ENCODE measurements at places on chromosomes 4 and X.

DNA sequence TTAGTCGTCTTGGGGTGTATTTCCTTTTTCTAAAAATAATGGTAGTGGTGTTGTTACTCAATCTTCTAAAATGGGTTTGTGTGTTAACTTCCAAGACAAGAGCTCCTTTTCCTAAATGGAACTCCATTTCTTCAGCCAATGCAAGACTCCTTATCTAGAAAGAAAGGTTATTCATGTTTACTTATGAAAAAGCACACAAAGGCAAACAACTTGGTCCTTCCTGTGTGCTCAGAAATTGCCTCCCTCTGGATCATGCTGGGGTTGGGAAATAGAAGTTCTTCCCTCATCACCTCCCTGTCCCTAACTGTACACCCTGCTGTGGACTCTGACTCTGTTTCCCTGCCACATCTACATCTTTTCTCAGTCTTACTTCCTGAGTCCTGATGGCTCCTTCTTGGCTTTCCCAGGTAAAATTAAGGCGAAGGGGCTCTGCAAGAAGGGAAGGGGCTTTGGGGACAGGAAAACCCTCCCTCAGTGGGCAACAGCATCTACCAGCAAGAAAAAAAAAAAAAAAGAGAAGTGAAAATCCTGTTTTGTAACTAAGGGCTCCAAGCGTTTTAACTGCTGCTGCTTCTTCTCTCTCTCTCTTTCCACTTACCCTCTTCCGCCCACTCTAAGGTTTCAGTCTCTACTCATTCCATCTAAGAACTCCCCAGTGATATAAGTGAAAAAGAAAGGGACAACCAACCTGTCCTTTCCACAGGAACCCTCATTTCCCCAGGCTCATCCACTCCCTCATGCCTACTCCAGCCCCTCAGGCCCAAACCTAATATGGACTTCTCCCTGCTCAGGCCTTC, 19.8 kb upstream of the TASL start:
- peak; percentile 46 for DNase-seq

GRCh38 chr4:189294574-189294973, 646.1 kb upstream of the FRG1 start:
- no peak for DNase-seq

GRCh38 chr4:171719691-171720090, 93.5 kb upstream of the GALNTL6 start:
- no peak for DNase-seq

DNA sequence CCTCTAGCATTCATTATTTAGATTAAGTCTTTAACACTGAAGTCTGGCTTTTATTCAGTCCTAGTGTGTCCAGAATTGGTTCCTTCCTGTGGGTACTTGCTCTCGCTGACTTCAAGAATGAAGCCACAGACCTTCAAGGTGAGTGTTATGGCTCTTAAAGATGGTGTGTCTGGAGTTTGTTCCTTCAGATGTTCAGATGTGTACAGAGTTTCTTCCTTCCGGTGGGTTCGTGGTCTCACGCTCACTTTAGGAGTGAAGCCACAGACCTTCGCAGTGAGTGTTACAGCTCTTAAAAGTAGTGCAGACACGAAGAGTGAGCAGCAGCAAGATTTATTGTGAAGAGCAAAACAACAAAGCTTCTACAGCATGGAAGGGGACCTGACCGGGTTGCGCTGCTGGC, 860.6 kb downstream of the STIM2 start:
- DNase-seq: no peak

DNA sequence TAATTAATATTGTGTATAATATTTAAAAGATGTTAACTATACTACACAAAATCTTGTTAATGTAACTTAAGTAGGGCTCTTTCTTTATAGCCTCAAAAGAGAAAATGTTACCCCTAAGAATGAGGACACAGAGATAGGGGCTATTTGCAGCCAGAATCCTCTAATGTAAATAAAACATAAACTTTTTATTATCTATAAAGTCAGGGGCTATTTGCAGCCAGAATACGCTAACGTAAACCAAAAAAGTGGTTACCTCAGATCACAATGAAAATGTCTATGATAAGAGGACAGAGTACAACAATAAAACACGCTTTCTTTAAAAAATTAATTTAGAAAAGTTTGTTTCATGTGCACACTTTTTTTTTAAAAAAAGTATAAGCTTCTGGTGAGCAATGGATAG, 229.9 kb upstream of the PITX2 start:
- DNase-seq: no peak

DNA sequence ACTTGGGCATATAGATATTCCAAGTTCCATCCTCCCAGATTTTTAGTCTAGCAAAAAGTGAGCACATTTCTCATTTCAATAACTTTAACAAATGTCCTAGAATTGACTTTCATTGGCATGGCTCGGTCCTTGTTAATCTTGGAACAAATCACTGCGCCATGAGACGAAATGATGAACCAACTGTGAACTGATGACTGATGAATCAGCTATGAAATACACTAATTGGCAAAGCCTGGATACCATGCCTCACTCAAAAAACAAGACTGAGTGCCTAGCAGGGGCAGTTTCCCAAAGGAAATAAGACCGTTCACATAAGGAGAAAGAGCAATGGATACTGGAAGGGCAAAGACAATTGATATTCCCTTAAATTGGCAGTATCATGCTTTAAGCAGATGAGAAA, 248.6 kb upstream of the VEGFC start:
- DNase-seq: no peak

DNA sequence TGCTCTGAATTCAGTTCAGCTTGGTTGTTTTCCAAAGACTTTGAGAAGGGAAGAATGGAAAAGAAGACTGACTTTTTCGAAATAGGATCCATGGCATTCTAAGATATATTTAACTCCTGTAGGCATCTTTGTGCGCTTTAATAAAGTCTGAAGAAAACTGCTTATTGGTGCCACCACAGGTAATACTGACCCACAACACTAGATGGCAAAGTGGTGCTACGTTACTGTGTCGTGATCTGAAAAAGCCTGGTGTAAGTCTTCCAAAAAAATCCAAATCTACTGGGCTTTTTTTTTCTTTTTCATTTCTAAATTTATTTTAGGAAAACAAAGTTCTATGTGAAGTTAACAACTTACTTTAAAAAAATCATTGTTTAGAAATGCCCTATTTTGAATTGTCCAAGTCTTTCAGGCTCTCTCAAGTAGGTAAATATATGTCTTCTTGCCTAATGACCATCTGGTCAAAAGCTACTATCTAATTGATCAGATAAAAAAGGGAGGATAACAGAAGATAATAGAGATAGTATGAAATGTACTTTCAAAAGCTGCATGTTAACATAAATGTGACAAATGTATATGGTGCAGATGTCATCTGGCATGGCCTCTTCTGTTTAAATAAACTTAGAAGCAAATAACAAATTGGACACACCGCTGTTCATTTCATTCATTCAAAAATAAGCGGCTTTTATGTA, 47.0 kb upstream of the MID1IP1 start:
- DNase-seq: peak; percentile 47

All from inflammatory macrophage (primary cell).